ENCODE measurements at places on chromosomes 6 and 20.

GRCh38 chr6:31559958-31560696 is 12.0 kb upstream of the LTA start:
- DNase-seq = no peak

DNA sequence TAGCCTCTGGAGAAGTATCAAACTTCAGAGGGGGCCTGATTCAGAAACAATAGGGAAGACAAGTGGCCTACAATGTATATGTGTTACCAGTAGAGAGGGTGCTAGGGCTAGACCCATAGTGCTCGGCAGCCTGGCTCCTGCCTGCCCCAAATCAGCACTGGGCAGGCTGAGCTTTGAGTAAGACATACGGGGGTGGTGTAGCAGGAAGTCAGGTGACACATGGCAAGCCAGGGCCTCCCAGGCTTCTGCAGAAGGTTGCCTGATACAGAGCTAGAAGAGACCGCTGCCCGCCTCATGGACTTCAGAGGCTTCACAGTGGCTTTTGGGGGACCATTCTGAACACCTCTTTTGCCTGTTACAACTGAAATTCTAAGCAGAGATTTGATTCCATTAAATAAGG is 43.4 kb downstream of the RALY start:
- no peak for DNase-seq

DNA sequence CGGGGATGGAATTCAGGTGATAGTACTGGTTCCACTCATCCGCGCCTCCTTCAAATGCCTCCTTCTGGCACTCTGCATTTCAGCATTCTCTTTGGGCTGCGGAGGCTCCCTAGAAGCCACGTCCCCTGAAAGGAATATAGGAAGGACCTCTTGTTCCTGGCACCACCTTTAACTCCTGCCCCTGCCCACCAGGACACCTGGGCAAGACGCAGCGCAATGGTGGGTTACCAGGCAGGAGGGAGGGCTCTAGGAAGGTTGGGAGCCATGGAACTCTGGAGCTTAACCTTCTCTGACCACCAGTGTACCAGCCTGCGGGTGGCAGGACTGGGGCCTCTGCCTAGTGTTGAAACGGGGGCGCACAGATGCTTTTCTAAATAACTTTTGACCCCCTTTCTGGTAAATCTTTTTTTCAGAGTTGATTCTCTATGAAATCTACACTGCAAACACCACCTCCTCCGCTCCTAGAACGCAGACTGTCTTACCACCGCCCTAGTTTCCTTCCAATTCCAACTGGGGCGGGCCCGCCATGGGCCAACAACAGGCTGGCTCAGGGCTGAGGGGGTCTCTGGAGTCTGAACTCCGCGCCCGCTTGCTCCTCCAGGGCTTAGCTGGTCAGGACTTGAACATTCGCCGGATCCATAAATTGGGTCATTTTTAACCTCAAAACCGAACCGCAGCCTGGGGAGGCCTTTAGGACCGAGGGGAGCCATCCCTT is 871 bp upstream of the SYNDIG1 start:
- no peak for DNase-seq

GRCh38 chr6:155628306-155628705 is 172.7 kb upstream of the NOX3 start:
- DNase-seq = no peak

DNA sequence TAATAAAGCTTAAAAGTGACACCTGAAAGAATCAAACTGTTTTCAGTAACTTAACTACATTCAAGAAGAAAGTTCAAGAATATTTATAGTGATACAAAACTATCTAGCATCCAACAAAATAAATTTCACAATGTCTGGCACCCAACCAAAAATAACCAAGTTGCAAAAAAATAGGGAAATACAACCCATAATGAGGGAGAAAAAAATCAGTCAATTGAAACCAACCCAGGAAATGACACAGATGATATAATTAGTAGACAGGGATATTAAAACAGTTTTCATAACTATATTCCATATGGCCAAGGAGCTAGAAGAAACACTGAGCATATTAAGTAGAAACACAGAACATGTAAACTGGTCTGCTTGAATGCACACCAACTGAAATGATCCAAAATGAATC is 120.2 kb upstream of the BEND3 start:
- no peak for DNase-seq

DNA sequence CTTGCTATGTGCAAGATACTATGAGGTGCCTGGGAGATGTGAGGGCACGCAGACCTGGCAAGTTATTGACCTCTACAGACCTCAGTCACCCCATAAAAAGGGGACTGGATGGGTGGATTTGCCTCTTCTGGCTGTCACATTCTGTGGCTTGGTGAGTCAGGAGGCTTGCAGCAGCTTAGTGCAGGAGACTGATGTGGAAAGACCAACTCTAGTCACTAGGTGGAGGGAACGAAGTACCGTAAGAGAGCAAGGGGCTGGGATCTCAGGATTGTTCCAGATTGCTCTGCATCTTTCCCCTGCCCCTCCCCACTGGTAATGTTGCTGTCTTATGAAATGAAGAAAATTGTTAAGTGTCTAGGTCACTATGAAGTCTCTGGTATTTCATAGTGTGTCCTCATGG is 3.3 kb downstream of the MAPRE1 start:
- DNase-seq = no peak

GRCh38 chr6:3235486-3235885 is 8.0 kb upstream of the TUBB2B start:
- no peak for DNase-seq

DNA sequence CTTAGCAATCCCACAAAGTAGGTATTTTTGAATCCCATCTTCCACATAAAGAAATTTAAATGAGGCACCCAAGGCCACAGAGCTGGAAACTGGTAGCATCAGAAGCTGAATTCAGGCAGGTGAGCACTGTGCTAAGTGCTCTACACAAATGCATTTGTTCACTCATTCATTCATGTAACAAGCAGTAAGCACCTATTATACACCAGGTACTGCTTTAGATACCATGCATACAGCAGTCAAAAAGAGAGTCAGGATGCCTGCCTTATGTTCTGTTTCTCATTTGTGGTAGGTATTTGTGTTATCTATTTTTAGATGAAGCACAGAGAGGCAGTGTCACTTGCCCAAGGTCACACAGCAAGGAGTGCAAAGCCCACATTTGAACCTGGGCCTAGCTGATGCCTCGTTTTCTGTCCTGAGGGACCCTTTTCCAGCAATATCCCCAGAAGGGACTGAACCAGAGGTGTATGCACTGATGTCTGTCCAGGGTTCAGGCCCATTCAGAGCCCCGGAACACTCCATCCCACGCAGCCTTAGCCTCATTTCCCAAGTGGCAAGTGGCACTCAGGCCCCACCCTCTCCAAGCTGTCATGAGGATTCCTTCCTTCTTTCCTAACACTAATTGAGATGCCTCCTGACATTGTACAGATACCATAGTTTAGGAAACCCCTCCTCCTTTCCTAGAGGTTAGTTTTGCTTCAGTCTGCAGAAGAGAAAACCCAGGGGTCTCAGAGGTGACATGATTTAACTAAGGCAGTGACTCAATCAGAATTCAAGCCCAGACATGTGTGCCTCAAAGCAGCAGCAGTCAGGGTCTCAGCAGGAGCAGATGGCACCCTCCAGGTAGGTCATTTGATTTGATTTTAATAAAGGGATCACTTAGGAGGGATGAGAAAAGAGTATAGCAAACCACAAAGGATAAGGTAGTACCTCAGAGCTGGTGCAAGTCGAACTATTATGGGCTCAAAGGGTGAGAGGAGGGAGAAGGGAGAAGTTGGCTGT is 61.2 kb upstream of the SIRPA start:
- no peak for DNase-seq

GRCh38 chr6:16764188-16764950 is 3.1 kb upstream of the ATXN1 start:
- DNase-seq = no peak

DNA sequence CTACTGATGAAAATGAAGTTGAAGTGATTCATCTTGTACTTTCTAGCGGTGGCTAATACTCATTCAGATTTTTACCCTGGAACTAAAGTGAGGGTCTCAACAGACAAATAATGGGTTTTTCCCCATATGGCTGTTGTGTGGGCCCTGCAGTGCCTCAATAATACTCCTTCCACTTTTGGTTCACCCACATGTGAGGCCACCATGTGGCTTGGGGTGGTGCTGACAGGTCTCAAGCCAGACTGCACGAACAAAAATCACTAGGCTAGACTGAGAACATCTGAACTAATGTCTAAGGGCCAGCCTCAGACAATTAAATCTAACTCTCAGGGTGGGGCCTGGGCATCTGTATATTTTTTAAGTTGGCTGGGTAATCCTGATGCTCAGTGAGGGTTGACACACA is 7.9 kb upstream of the COL12A1 start:
- no peak for DNase-seq

DNA sequence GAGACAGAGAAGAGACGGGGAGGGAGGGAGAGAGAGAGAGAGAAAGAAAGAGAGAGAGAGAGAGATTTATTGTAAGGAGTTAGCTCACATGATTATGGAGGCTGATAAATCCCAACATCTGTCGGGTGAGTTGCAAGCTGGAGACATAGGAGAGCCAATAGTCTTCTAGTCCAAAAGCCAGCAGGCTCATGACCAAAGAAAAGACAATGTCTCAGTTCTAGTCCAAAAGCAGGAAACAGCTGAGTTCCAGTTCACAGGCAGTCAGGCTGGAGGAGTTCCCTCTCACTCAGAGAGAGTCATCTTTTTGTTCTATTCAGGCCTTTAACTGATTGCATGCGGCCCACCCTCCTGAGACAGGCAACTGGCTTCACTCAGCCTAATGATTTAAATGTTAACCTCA is 416.6 kb downstream of the PREX1 start:
- DNase-seq = no peak

- no peak for DNase-seq
These were observed 7.3 kb upstream of the SNTA1 start for GRCh38 chr20:33450867-33451266.

DNA sequence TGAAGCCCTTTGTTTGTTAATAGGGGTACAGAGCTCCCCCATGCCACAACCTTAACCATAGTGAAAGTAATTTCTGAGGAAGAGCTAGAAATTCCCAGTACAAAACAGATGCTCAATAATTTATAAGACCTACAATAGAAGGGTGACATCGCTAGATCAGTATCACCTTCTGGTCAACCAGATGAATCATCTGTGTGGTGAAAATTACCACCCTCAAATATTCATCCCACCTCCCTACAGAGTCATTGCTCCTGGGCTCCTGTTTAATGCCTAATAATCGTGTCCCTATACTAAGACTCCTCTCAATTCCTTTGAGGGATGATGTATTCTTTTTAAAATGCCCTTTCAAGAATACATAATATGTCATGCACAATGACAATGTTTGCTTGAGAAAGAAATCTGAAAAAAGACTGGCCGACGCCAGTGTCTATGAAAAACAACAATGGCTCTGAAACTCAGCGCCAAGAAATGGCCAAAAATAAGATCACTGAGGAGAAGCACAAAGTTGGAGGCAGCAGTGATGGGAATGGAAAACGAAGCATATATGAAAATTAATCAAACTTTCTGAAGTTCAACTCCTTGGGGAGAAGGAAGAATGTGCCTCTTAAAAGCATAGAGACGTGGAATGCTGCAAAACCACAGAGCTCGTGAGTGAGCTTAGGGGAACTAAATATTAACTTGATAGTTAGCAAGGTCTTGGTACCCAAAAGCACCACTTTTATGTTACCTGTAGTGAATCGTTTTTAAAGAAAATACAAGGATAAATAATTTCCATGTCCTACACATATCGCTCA is 11.0 kb upstream of the ADGRF5 start:
- no peak for DNase-seq

DNA sequence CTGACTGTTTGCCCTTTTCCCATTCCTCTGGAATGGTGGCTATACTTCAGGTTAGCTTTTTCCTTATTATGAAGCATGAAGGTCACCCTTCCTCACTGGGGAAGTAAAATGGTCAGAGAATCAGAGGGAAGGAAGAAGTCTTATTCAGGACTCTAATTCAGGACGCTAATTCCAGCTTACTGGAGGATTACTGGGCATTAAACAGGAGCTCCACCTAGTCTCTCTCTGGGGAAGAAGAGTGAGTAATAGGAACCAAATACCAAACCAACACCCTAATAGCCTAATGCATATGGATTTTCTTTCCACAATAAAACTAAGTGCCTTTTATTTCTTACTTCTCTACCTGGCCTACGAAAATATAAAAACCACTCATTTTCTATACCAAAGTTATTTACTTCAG is 10.1 kb downstream of the CRISP1 start:
- no peak for DNase-seq

DNA sequence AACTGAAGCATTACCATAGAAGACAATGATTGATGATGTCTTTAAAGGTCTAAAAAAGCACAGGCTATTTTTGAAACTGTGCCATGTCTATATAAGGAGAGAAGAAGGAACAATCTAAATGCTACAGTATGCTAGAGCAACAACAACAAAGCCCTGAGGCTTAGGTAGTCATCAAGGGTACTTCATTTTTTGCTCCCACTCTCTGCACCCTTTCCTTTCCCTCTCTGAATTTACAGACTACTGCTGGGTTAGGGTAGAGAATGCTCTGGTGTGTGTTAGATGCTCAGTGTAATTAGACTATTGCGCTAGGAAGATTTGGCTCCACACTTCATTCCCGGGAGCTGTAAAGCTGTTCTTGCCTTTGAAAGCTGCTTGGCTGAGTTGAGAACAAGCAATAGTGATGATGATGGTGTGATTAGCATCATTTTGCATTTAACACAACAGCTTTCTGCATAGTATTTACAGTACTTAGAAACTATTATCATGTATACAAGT is 1262.5 kb upstream of the CITED2 start:
- no peak for DNase-seq

DNA sequence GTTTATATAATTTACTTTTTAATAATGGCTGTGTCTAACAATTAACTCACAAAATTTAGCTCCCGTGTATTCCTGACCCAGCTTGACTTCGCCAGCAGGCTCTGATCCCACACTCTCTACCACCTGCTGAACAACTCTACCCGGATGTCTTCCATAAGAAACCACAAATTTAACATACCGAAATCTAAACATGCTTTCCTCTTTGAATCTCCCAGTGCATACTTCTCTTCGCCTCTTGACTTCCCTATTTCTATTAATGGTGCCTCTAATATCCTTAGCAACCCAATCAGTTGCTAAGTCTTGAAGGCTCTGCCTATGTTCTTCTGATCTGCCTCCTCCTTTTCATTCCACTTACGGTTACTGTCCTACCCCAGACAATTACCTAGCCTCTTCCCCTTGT is 4.6 kb upstream of the MYB start:
- no peak for DNase-seq

DNA sequence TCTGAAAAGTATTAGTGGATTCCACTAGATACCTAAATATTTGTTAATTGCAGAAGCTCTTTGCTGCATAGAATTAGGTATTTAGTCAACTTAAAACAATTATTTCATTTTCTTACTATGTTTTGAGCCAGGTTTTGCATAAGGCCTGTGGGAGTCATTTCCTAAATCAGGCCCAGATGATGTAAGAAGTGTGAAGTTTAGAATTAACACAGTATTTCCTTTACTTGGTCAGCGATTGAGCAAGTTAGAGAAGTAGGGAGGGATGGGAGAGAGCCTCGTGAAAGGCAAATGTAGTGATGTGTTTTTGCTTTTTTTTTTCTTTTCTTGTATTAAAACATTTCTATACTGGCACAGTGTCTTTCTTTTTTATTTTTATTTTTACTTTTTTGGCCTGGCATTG is 711.1 kb downstream of the HDGFL1 start:
- no peak for DNase-seq
